ENCODE measurements at places on chromosomes 12 and 14.
A peak's percentile ranks its signal among the peaks of the same experiment; 100 is the strongest.

GRCh38 chr12:162467-163307 lies 51.3 kb downstream of the SLC6A12 start:
- no peak for DNase-seq

DNA sequence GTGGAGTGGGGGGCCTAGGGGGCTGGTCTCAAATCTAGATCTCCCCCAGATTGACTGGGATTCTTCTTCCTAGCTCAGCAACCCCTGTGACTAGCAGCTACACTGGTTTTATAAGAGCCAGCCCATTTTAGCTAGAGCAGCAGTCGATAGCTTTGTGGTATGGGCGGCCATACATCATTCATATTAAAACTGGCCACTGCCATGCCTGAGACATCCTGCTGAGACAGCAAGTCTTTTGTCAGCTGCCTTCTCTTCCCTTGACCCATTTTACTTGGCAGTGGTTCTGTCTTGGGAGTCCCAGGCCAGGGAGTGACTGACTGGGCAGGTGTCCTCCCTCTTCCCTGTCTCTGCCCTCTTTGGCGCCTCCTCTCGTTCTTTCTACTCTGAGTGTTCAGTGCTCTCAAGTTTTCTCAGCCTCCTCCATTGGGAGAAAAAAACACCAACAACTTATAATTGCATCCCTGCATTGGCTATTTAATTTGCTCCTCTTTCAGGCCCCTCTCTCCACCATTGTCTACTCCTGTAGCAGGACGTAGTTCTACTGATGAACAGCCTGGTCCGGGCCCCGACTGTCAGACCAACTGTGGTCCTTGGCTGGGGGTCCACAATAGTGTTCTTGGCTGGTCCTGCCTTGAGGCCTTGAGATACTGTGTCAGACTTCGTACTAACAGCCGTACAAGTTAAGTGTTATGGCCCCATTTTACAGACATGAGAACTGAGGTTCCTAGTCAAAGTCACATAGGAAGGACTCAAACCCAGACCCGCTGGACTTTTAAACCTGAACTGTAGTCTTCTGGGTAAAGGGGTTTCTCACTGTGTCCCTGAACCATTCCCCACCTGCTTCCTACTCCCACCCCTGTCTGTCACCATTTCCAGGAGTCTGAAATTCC lies 18.3 kb upstream of the JDP2 start:
- peak; percentile 56 for DNase-seq

DNA sequence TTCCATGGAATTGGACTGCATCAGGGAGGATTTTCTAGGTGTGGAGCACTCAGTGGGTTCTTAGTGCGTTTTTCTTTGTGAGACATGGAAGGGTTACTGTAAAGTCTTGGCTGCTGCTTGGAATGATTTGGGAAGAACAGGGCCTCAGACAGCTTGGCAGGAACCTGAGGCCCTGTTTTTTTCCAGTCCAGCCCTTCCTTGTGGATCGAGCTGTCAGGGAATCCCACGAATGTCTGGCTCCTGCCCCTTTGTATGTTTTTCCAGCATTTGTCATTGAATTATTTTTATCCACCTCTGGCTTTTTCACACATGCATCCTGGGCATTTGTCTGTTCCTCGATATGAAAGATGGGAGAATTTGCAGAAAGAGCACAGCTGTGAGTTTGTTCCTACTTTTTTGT lies 158.5 kb downstream of the TGFB3 start:
- peak; percentile 32 for DNase-seq

DNA sequence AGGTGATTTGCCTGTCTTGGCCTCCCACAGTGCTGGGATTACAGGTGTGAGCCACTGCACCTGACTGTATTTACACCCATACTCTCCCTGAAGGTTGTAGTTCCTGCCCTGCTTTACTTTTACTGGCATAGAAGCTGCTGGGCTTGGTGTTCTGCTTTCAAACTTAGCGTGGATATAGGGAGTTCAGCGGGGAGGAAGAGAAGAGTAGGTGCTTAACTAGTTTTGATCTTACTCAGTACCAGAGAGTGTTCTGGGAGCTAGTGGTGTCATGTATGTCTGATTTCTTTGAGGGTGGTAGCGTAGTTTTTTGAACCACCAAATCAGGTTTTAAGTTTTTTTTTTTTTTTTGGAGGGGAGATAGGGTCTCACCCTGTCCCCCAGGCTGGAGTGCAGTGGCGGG lies 13.8 kb downstream of the RCOR1 start:
- no peak for DNase-seq

- no peak for DNase-seq
Measured at GRCh38 chr12:1796515-1797010, 23.8 kb upstream of the LRTM2 start.

- no peak for DNase-seq
Measured at GRCh38 chr14:89129570-89129969, 287.5 kb downstream of the FOXN3 start.

DNA sequence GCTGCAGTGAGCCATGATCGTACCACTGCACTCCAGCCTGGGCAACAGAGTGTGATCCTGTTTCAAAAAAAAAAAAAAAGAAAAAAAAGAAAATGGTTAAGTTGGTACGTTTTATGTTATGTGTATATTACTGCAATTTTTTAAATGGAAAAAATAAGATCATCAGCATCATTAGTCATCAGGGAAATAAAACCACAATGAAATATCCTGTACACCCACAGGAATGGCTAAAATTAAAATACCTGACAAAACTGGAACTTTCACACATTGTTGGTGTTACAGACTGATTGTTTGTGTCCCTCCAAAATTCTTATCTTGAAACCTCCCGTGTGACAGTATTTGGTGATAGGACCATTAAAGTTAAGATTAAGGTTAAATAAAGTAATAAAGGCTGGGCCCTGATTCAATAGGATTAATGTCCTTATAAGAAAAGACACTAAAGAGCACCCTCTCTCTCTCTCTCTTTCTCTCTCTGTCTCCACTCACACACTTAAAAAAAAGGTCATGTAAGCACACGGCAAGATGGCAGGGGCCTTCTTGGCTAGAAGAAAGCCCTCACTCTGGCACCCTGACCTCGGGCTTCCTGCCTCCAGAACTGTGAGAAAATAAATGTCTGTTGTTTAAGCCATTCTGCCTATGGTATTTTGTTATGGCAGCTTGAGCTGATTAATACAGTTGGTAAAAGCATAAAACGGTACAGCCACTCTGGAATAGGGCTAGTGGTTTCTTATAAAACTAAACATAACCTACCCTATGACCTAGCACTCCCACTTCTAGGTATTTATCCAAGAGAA lies 48.3 kb upstream of the ZFP36L1 start:
- peak; percentile 64 for DNase-seq

- DNase-seq, result no peak
Measured at GRCh38 chr14:51457843-51458562, 193.7 kb upstream of the FRMD6 start.

GRCh38 chr14:34593740-34594375 lies 36.1 kb downstream of the SNX6 start:
- DNase-seq, result no peak

DNA sequence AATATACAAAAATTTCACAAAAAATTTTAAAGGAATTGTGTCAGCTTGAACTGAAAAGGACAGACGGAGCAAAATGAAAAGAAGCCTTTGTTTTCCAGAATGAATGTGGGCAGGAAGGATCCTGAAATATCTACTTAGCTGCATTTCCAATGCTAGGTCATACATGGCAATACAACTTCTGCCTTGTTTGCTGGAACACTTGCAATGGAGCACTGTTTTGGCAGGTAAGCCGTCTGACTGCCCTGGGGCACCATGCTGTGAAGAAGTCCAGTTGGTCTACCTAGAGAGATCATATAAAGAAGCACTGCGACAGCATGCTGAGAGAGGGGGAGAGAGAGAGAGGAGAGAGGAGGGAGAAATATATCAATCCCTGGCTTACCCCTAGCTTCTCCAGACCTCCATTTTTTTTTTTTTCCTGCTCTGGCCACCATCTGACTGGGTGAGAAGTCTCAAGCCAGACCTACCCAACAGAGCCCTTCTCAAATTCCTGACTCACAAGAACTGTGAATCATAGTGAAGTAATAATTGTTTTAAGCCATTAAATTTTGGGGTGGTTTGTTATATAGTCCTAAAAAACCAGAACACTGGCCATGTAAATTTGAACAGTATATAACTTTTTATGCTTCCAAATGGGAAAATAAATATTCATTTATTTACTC lies 97.1 kb upstream of the PRICKLE1 start:
- peak; percentile 48 for DNase-seq

DNA sequence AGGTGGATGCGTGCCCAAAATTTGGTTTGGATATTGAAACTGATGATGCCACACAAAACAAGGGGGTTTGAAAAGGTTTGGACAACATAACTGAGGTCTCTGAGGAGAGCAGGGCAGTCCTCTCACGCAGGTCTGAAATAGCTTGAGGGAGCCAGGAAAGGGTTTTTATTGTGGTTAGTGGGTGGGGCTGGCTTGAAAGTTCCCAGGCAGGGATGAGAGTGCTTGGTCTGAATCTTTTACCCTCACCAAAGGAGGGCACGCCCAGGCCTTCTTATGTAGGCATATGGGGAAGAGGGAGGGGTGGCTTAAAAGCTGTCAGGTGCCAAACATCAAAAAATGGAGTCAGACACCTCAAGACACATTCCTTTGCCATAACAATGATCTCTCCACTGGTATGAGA lies 493.1 kb upstream of the CCDC196 start:
- DNase-seq, result no peak

DNA sequence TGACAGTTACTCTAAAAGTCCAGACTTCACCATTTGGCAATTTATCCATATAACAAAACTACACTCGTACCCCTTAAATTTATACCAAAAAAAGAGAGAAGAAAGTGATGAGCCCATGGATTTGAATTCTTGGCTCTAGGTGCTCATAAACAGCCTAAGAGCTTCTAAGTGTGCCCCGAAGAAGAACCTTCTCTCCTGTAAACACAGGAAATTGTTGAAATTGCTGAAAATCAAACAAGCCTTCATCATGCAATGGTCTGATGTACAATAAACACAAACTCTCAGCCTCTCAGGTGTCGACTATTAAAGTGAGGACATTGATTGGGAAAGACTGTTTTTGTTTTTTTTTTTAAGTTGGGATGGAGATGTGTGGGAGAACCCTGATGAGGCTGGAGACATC lies 21.8 kb downstream of the PDE6H start:
- no peak for DNase-seq

- DNase-seq, result no peak
Measured at GRCh38 chr14:96811265-96811664, 14.1 kb downstream of the VRK1 start.
